ENCODE measurements at places on chromosomes 1 and 21. TPM values are rescaled to one million over a fixed set of nuclear protein-coding genes. Genes with fewer than 3 reads are reported as not detected.
A peak's percentile ranks its signal among the peaks of the same experiment; 100 is the strongest.

The UMODL1 gene
- polyA plus RNA-seq: not detected

DNA sequence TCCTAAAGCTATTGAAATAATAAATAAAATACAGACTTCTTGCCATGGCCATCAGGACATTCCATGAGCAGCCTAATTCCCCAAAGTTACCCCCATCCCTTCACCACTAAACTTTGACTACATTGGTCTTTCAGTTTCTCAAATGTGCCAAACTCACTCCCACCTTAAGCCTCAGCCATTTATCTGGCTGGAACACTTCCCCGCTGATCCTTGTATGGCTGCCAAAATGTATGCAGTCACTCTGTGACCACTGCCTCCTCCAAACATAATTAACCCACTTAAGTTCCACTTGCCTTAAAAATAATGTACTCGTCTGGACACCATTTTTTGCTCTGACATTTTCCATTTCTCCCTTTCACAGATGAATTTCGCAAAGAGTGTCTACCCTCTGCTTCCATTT lies 407.4 kb downstream of the NTNG1 start:
- no peak for DNase-seq
- H3K27ac ChIP-seq: no peak overlapping the region
- no peaks in the 10 kb centered on the region for H3K36me3 ChIP-seq
- no peak overlapping the region for H3K4me3 ChIP-seq
- H3K4me1 ChIP-seq: peaks cover 8% of the 10 kb centered on the region

The MKNK1 gene
- 29.6 TPM for polyA plus RNA-seq

The AIRE gene
- polyA plus RNA-seq: not detected

The SH3GLB1 gene
- polyA plus RNA-seq: 13.2 TPM

The GJA9 gene
- polyA plus RNA-seq: not detected

GRCh38 chr1:172177849-172178248 lies 242.6 kb upstream of the C1orf105 start:
- no peak for DNase-seq
- no peak overlapping the region for H3K27ac ChIP-seq
- H3K27me3 ChIP-seq: no peaks in the 10 kb centered on the region
- no peaks in the 10 kb centered on the region for H3K36me3 ChIP-seq
- H3K4me3 ChIP-seq: no peak overlapping the region

The BNIPL gene
- 0.16 TPM for polyA plus RNA-seq

The RASAL2 gene
- 6.9 TPM for polyA plus RNA-seq

DNA sequence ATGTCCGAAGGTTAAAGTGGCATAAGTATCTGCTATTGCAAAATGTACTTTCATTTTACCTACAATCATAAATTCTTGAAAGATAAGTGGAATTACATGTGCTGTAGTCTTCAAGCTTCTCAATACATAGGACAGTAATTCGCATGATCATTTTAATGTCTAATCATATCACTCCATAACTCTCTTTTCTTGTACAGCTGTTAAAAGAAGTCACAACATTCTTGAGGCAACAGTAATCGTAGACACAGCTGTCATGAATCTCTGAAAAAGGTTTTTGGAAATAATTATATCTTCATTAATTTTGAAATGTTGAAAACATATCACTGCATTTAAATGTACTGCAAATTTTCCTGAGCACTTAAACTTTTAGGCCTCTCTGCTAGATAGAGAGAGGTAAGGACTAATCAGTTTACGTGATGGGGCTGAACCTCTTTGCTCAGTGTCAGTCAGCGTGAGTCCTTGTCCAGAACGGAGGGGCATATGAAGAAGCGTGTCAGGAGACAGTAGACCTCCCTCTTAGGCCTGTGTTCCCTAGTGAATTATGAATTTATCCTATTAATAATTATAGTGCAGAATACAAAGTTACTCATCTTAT lies 133.4 kb downstream of the NEK7 start:
- peak overlapping the region; percentile 34 for H3K27ac ChIP-seq
- H3K4me3 ChIP-seq: no peak overlapping the region
- H3K27me3 ChIP-seq: no peaks in the 10 kb centered on the region
- peaks cover 69% of the 10 kb centered on the region for H3K36me3 ChIP-seq

- H3K4me3 ChIP-seq: no peak overlapping the region
- H3K27ac ChIP-seq: no peak overlapping the region
- peaks cover 32% of the 10 kb centered on the region for H3K4me1 ChIP-seq
- no peaks in the 10 kb centered on the region for H3K27me3 ChIP-seq
Measured at GRCh38 chr1:234527346-234527745, 48.4 kb upstream of the TARBP1 start.

GRCh38 chr1:1603671-1604373 lies 3.9 kb upstream of the FNDC10 start:
- H3K36me3 ChIP-seq: no peaks in the 10 kb centered on the region
- H3K27ac ChIP-seq: no peak overlapping the region
- no peak for DNase-seq
- no peaks in the 10 kb centered on the region for H3K4me1 ChIP-seq

DNA sequence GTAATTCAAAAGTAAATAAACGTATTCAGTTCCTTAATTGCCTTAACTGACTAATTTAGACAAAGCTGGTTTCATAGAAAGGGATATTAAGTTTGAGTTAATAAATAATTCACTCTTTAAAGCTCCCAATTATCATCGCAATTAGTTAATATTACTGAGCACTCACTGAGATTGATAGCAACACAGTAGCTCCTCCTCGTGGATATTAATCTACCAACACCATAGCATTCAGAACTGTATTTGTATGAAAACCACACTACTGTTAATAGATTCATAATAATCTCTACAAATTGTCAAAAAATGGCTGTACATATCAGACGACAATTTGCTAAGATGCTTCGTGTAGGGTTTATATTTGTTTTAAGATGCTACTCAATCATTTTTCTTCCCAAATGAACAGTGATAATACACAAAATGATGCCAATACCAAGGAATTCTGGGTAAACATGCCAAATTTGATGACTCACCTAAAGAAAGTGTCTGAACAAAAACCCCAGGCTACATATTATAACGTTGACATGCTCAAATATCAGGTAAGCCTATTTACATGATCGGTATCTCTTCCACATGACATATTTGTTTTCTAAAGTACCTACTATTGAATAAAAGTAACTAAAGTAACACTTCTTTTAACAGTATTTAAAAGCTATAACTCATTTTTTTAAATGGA lies 18.8 kb upstream of the DYNLT5 start:
- no peak for DNase-seq
- H3K36me3 ChIP-seq: peaks cover 16% of the 10 kb centered on the region
- peaks cover 18% of the 10 kb centered on the region for H3K4me1 ChIP-seq
- H3K27ac ChIP-seq: no peak overlapping the region
- no peaks in the 10 kb centered on the region for H3K27me3 ChIP-seq
- H3K4me3 ChIP-seq: no peak overlapping the region

DNA sequence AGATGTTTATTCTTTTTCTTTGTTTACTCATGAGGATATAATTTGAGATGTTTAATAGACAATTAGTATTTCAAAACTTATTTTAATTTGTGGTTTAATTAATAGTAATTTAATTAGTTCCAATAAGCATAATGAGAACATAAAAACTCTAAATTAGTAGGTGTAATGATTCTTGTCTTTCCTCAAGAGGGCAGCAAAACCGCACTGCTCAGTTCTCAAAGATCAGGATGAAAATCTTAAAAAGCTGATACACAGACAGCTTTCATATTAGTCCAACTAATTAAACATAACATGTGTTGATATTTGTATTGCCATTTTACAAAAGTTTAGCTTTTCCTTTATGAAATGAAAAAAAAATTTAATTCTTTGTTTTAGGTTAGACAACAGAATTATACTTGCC lies 106.7 kb upstream of the C21orf91 start:
- H3K4me3 ChIP-seq: no peak overlapping the region
- no peak overlapping the region for H3K27ac ChIP-seq
- H3K36me3 ChIP-seq: no peaks in the 10 kb centered on the region
- H3K4me1 ChIP-seq: peaks cover 5% of the 10 kb centered on the region

DNA sequence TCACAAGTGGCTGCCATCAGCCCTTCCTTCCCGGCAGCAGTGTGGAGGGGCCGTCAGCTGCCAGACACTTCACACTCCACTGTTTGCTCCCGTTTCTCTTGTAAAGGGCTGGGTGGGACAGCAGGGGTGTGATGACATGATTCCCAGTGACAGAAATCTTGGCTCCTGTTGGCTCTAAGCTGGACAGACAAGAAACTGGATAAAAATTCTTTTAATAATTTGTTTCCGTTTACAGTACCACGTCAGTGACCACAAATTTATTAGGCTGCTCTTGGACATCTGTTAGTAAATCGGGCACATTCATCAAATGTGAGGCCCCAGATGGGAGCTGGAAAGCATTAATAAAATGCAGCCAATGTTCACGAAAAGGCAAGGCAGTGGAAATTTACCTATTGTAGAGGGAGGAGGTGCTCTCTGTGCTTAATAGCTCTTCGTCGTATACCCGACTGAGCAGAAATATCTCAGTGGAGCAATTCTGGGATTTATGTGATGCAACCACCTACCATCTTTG lies 353.7 kb upstream of the GREM2 start:
- H3K27me3 ChIP-seq: no peaks in the 10 kb centered on the region
- H3K4me3 ChIP-seq: no peak overlapping the region
- no peak for DNase-seq
- no peaks in the 10 kb centered on the region for H3K36me3 ChIP-seq

DNA sequence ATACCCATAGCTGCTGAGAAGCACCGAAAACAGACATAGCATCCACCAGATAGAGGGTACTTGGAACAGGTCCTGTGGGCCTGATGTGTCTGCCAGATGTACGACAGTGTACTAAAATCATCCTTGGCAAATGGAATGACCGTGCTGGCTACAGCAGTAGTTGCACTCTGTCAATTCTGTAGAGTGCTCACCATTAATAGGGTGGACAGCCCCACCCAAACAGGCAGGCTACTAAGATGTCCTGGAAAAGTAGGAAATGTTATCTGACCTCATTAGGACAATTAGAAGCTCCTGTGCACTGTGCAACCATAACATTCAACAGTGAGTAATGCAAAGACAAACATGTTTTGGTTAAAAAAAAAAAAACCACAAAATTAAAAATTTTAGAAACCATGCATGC lies 106.2 kb downstream of the PTPN14 start:
- peaks cover 20% of the 10 kb centered on the region for H3K4me1 ChIP-seq
- no peaks in the 10 kb centered on the region for H3K27me3 ChIP-seq
- H3K4me3 ChIP-seq: peak overlapping the region; percentile 30
- peak overlapping the region; percentile 97 for H3K27ac ChIP-seq

DNA sequence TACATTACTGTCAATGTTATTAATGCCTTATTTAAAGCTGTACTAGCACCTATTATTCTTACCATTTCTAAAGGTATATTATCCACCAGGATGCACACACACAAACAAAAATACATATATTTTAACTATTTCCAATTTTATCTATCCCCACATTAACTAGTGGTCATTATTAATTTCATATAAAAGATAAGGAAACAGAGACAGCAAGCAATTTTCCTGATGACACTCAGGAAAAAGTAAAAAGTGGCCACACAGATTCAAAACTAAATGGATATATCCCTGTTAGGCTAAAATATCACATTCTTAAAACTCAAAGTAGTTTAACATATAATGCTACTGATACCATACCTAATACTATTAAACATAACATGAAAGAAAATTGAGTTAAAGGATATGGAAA lies 534.1 kb downstream of the KCNT2 start:
- H3K27ac ChIP-seq: no peak overlapping the region
- DNase-seq: no peak
- H3K36me3 ChIP-seq: no peaks in the 10 kb centered on the region
- H3K27me3 ChIP-seq: no peaks in the 10 kb centered on the region
- H3K4me3 ChIP-seq: no peak overlapping the region
- no peaks in the 10 kb centered on the region for H3K4me1 ChIP-seq

GRCh38 chr1:231211005-231211857 lies 29.8 kb upstream of the GNPAT start:
- no peaks in the 10 kb centered on the region for H3K4me1 ChIP-seq
- peaks cover 5% of the 10 kb centered on the region for H3K27me3 ChIP-seq
- DNase-seq: peak; percentile 86
- H3K4me3 ChIP-seq: peak overlapping the region; percentile 90
- no peaks in the 10 kb centered on the region for H3K36me3 ChIP-seq

DNA sequence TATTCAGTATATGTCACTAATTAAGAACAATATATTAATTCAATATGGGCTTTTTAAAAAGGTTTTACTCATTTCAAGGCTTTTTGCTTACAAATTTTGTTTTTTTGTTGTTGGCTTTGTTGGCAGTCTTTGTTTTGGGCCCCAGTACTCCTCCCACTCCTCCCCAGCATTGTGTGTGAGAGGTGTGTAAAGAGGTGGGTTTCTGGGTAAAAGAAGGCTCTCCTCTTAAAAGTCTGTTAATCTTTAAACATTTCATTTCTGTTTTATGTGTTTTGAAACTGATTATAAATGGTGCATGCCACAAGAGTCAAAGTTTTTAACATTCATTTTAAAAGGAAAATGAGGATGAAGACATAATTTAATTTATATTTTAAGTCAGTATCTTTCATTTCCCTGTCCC lies 79.6 kb downstream of the SASS6 start:
- no peak overlapping the region for H3K4me3 ChIP-seq
- H3K27me3 ChIP-seq: no peaks in the 10 kb centered on the region
- DNase-seq: no peak
- peaks cover 3% of the 10 kb centered on the region for H3K36me3 ChIP-seq
- no peak overlapping the region for H3K27ac ChIP-seq

DNA sequence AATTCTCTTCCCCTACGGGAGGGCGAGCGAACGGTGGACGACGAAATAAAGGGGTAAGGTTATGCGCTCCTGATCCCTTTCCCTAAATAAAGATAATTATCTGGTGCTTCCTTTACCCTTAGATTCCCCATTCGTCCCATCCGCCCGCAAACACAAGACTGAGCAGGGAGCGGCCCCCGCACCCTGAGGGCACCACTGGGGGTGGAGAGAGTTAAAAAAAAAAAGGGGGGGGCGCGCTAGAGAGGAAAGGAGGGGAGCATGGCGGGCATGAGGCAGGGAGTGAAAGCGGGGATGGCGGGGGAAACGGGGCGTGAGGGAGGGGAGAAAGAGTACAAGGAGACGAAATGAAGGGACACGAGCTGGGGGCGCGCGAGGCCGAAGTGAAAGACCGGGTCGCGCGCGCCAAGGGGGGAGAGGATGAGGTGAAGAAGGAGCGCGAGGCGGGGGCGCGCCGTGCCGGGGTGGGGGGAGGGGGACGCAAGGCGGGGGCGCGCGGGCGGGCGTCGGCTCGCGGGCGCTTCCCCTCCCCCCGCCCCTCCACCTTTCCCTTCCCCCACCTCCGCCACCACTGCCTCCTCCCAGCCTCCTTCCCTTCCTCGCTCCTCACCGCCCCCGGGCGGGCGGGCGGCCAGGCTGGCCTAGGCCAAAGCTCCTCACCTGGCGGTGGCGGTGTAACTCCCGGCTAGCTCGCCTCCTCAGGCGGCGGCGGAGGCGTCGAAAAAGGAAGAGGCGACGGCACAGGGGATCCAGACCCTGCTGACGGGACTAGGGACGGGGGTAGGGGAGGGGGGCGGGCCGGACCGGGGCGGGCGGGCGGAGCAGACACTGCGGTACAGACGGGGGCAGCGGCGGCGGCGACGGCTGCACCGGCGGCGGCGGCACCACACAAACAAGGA lies 448 bp downstream of the GATAD2B start:
- H3K36me3 ChIP-seq: no peaks in the 10 kb centered on the region
- peak overlapping the region; percentile 90 for H3K4me3 ChIP-seq
- no peaks in the 10 kb centered on the region for H3K27me3 ChIP-seq
- peak overlapping the region; percentile 79 for H3K27ac ChIP-seq
- DNase-seq: peak; percentile 78

- DNase-seq: no peak
- H3K4me1 ChIP-seq: no peaks in the 10 kb centered on the region
- H3K27ac ChIP-seq: no peak overlapping the region
- no peak overlapping the region for H3K4me3 ChIP-seq
- H3K27me3 ChIP-seq: no peaks in the 10 kb centered on the region
- H3K36me3 ChIP-seq: peaks cover 17% of the 10 kb centered on the region
Measured at GRCh38 chr1:27339213-27339612, 2.6 kb upstream of the SYTL1 start.

GRCh38 chr21:34074283-34075090 lies 1.1 kb downstream of the MRPS6 start:
- no peaks in the 10 kb centered on the region for H3K27me3 ChIP-seq
- H3K27ac ChIP-seq: peak overlapping the region; percentile 28
- H3K4me1 ChIP-seq: peaks cover 18% of the 10 kb centered on the region
- DNase-seq: peak; percentile 20
- peaks cover 5% of the 10 kb centered on the region for H3K36me3 ChIP-seq
- peak overlapping the region; percentile 75 for H3K4me3 ChIP-seq

All from SK-N-SH (cell line).